ENCODE measurements at places on chromosomes 12 and 14.

DNA sequence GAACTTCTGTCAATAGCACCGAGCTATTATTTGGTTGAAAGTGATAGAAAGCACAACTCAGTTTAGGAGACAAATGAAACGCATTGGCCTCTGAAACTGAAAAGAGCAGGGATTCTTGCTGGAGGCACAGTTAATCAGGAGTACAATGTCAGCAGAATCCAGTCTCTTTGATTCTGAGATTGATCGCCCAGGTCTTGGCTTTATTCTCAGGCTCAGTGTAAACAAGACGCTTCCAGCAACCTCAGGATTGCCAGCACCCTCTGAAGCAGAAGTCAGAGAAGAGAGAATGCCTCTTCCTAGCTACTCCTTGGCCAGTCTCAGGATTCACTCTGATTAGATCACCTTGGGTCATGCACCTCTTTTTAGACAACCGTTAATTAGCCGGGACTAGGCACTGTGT is 11.8 kb upstream of the OTUB2 start:
- no peak for DNase-seq

DNA sequence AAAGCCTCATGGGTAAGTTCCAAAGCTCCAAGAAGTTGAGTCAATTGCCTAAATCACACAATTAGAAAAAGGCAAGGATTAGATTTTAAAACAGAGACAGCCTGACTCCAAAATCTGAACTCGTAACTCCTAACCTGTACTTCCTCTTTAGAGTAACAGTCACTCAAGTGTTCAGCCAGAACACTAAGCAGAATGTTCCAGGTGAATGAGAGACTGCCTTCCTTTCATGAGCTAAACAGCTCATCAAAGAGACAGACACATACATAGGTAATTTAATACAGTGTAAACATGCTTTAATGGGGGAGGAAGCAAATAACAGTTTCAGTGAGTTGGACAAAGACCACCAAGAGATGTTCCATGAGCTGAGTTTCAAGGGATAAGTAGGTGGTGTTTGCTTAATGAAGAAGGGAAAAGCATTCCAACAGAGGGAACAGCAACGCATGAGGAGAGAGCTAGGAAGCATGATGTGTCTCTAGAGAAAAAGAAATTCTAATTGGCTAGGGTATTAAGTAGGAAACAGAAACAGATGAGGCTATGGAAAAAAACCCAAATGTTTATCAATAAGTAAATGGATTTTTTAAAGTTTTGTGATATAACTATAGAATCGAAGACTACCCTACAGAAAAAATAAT is 403.9 kb downstream of the MED13L start:
- DNase-seq = no peak

- DNase-seq = no peak
These were observed 297.2 kb downstream of the FBXL14 start for GRCh38 chr12:1297206-1297605.

GRCh38 chr12:76533331-76533730 is 26.2 kb downstream of the OSBPL8 start:
- DNase-seq = no peak

- DNase-seq = no peak
These were observed 55.6 kb downstream of the FNTB start for GRCh38 chr14:65042296-65042695.

- no peak for DNase-seq
These were observed 39.8 kb downstream of the NOPCHAP1 start for GRCh38 chr12:105025890-105026289.

- no peak for DNase-seq
These were observed 45.6 kb upstream of the DLK1 start for GRCh38 chr14:100681111-100681510.
